ENCODE measurements at places on chromosomes 12 and 14.

DNA sequence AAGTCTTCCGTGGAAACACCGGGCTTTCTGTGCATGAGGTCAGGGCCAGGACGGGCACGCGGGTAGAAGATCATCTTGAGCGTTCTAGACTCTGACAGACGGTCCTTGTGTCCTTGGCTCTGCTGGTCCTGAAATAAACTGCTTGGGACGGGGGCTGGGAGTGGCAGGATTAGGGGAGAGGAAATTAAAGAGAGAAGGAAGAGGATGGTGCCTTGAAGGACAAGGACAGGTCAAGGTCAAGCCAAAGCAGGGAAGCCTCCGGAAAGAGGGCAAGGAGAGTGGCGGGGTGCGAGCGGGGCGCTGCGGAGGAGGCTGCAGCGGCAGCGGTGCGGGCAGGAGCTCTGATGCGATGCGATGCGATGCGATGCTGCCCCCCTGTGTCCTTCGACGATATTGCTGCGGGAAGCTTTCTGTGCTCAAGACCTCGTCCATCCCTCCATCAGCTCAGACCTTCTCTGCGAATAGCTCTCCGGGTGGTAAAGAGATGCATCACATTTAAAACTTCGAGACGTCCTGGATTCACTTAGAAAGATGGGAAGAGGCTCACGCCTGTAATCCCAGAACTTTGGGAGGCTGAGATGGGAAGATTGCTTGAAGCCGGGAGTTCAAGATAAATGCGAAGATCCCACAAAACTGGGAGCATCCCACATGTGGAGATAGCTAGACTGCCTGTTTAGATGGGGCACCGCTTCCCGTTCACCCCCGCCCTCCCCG is 110.1 kb upstream of the TMEM132D start:
- no peaks in the 10 kb centered on the region for H3K36me3 ChIP-seq
- H3K4me1 ChIP-seq = peaks cover 26% of the 10 kb centered on the region
- no peak overlapping the region for H3K4me3 ChIP-seq
- no peak overlapping the region for H3K27ac ChIP-seq
- peak; percentile 89 for DNase-seq
- H3K27me3 ChIP-seq = peaks cover 16% of the 10 kb centered on the region

DNA sequence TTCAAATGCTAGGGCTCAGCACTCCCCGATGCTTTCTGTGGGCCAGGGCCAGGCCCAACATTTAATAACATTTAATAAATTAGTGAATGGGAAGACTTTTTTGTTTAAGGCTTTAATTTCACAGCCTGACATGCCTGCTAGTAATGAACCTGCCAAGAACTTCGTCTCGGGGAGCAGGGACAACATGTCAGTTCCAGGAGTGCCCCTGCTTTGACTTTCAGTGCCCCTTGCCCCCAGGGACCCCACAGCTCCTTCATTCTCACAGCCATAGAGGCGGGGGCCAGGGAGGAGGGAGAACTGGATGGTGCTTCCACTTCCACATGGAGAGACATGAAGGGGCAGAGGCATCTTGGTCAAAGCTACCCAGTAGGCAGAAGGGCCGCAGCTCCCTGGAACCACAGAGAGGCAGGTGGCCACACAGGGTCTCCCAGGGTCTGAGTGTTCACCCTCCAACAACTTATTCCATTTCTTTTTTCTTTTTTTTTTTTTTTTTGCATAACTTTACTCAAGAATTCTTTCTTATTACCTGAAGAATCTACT is 66.0 kb upstream of the DDX11 start:
- no peaks in the 10 kb centered on the region for H3K36me3 ChIP-seq
- H3K4me1 ChIP-seq = peaks cover 22% of the 10 kb centered on the region
- DNase-seq = no peak
- no peak overlapping the region for H3K27ac ChIP-seq
- H3K4me3 ChIP-seq = no peak overlapping the region

GRCh38 chr12:81257947-81258551 is 180.2 kb downstream of the ACSS3 start:
- peaks cover 32% of the 10 kb centered on the region for H3K4me1 ChIP-seq
- H3K27ac ChIP-seq = no peak overlapping the region
- H3K4me3 ChIP-seq = no peak overlapping the region
- H3K27me3 ChIP-seq = no peaks in the 10 kb centered on the region
- DNase-seq = no peak
- H3K36me3 ChIP-seq = peaks cover 24% of the 10 kb centered on the region

DNA sequence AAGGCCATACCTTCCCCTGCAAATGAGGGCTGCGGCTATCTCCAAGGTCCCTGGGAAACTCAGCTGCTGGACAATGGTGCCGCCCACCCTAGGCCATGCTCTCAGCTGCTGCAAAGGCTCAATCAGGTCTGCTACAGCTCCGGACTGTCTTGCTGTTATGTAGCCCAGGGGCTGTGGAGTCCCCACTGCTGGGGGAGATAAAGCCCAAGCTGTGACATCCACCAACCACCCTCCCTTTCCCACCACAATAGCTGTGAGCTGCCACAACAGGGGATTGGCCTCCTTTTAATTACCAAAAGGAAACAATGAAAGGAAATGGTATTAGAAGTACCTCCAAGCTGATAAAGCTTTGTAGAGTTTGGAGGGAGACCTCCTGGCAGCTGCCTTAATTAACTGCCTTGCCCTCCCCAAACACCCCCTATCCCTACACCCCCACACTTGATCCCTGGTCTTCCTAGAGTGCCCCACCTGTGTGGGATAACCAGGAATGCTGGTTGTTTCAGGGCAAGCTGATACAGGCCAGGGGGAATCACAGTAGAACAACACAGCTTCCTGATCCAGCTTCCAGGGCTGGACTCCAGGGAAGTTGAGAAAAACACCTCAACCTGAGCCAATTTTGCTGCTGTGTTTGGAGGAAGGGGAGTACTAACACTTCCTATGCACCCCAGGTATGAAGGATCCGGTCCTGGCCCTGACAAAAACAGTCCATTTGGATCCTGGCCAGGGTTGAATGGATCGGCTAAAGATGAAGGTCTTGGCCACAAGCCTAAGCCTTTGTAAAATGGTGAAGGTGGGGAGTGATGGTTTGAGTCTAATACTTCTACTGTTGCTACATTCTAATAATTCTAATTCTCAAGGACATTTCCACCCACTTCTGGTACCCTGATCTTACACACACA is at the start of gene VWF:
Gene VWF, minus strand, starts transcription at position 260 of the 899 bp plus-strand sequence. CDS start 1,474 bp downstream, outside the sequence.
- DNase-seq = no peak
- peaks cover 61% of the 10 kb centered on the region for H3K4me1 ChIP-seq
- no peaks in the 10 kb centered on the region for H3K36me3 ChIP-seq
- no peaks in the 10 kb centered on the region for H3K27me3 ChIP-seq
- peak within 1 kb of the TSS; percentile 87 for H3K27ac ChIP-seq
- no peak within 1 kb of the TSS for H3K4me3 ChIP-seq

DNA sequence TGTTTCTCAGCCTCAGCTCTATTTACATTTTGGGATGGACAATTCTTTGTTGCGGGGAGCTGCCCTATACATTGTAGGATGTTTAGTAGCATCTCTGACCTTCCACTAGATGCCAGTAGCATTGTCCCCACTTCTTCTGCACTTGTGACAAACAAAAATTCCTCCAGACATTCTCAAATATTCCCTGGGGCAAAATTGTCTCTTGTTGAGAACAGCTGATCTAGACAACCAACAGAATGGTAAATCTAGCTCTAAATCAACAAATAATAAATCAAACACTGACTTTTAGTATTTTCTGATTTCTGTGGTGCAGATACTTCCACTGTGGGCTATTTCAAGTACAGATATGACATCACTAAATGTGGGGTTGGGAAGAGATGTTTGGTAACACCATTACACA is 60.7 kb downstream of the MSRB3 start:
- DNase-seq = no peak
- no peak overlapping the region for H3K27ac ChIP-seq
- H3K4me3 ChIP-seq = no peak overlapping the region
- H3K4me1 ChIP-seq = peaks cover 25% of the 10 kb centered on the region
- H3K36me3 ChIP-seq = peaks cover 13% of the 10 kb centered on the region
- no peaks in the 10 kb centered on the region for H3K27me3 ChIP-seq

Measured in nephron progenitor cell (in vitro differentiated cells).